Stimulated activated CD8-positive, alpha-beta memory T cell treated with anti-CD3 and anti-CD28 coated beads, Interleukin-15, amount 100 ng/mL, for 1 hour (primary cell): ENCODE measurements at places on chromosomes 1 and 21.

- no peak for DNase-seq
Observed at GRCh38 chr21:14076143-14076806, 134.5 kb downstream of the LIPI start.

- DNase-seq = no peak
Observed at GRCh38 chr1:244339073-244339692, 112.5 kb downstream of the ADSS2 start.

GRCh38 chr21:46480466-46480865 lies 21.8 kb downstream of the DIP2A start:
- DNase-seq = no peak

- DNase-seq = no peak
Observed at GRCh38 chr21:33578959-33579542, 9.4 kb downstream of the DONSON start.

DNA sequence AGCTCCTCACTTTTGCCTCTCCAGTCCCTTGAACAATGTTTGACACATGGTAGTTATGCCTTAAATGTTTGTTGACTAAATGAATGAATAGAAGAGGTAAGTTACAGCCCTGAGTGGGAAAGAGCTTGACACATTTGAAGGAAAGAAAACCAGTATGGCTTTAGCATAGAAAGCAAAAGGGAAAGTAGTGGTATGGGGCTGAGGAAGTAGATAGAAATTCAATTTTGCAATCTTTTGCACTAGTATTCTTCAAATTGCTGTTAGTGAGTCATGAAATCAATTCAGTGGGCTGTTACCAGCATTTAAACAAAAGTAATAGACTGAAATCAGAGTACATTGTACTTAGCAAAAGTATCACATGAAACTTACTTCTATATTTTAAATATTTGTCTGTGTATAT lies 21.1 kb downstream of the PLA2G4A start:
- DNase-seq = no peak

DNA sequence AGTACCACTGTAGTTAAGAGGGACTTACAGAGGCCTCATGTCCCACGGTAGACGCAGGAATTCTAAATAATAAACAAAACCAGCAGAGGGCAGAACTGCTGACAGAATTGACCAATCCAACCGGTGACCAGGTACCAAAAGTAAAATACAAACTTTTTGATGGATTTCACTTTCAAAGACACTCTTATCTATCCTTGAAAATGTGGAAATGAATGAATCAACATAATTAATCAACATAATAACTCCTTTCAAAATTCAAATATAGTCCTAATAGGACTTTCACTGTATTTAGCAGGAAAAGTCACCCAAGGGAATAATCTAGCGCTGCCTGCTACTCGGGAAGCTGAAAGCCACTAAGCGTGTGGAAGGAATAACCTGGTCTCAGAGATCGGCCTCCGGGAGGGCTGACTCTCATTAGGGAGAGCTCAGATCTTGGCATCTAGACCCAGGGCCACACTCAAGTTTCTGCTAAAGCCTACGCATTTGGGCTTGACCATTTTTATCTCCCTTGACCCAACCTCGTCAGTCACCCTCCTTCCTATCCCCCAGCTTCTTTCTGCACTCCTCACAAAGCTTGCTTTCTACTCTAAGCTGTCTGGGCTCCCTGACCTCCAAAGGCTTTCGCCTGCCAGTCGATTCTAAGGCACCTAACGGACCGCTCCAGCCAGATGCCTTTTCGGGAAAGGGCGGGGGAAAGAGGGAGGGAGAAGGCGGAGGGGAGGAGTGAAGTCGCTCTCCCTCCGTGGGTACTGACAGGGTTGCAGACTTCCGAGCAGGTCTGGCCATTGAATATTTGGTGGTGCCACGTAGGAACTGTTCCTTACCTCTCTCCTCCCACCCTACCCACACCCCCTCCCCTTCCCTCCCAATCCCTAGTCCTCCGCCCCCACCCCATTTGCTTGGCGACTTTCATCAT lies 1.6 kb downstream of the COL11A1 start:
- no peak for DNase-seq

GRCh38 chr1:82466416-82466815 lies 665.7 kb downstream of the ADGRL2 start:
- DNase-seq = no peak

GRCh38 chr21:38314558-38314957 lies 57.8 kb downstream of the KCNJ15 start:
- DNase-seq = no peak

- DNase-seq = no peak
Observed at GRCh38 chr1:200228081-200228480, 181.8 kb downstream of the ZNF281 start.

- no peak for DNase-seq
Observed at GRCh38 chr1:21537511-21537931, 28.3 kb downstream of the ALPL start.

- peak; percentile 85 for DNase-seq
Observed at GRCh38 chr1:26853156-26853555, 9.8 kb upstream of the SFN start.

- DNase-seq = no peak
Observed at GRCh38 chr1:197663162-197663953, 111.9 kb downstream of the DENND1B start.

GRCh38 chr1:151158751-151159251 lies 2.4 kb downstream of the TNFAIP8L2 start:
- no peak for DNase-seq

GRCh38 chr1:55259911-55260609 lies 44.9 kb upstream of the USP24 start:
- DNase-seq = no peak

- DNase-seq = no peak
Observed at GRCh38 chr1:239817276-239817675, 274.4 kb upstream of the FMN2 start.

DNA sequence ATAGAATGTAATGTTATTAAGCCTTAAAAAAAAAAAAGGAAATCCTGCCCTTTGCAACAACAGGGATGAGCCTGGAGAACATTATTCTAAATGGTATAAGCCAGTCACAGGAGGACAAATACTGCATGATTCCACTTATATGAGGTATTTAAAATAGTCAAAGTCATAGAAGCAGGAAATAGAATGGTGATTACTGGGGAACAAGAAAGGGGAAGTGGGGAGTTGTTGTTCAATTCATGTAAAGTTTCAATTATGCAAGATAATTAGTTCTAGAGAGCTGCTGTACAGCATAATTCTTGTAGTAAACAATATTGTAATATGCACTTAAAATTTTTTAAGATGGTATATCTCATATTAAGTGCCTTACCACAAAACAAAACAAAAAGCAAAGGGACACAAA lies 13.2 kb downstream of the FCER1A start:
- DNase-seq = no peak

GRCh38 chr1:30683699-30684098 lies 39.7 kb downstream of the MATN1 start:
- no peak for DNase-seq

- DNase-seq = peak; percentile 66
Observed at GRCh38 chr1:12179111-12179519, 12.3 kb downstream of the TNFRSF1B start.

DNA sequence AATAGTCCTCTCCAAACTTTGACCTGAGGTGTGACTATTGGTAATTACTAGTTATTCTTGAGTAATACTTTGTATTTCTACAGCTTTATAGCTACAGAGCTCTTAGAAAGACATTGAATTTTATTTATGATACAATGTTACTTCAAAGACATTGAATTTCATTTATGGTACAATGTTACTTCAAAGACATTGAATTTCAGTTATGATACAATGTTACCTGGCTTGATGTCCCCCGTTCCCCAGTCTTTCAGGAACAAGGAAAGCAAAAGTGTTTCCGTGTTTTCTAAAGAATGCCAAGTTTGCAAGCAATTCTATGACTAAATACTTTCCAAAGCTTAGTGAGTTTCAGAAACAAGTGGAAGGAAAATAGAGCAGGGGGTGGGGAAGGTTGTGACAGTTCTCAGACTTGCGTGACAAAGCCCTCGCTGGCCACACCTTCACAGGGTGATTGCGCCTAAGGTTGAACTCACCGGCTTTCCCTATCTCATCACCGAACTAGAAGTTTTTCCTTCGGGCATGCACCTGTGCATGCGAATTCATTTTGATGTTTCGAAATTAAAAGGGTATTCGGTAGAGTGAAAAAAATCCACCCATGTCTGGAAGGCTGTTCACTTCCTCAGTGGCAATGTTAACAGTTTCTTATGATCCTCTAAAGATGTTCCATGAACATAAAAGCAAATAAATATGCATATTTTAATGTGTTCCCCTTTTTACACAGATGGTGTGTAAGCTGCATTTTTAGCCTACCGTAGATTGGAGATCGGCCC lies 909 bp upstream of the PAXBP1 start:
- no peak for DNase-seq

DNA sequence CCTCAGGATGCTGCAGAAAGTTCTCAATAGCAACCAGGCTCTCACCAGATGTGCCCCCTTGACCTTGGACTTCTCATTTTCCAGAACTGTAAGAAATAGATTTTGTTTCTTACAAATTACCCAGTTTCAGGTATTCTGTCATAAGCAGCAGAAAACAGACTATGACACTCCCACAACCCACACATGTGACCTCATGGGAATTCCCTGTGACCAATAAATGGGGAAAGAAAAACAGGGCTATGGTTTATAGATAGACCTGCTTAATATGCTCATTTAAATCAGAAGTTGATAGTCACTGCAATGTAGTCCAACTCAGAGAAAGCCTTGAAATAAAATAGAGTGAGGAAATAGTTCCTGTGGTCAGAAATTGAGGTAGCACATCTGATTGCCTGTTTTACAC lies 380.9 kb upstream of the PTBP2 start:
- DNase-seq = no peak

DNA sequence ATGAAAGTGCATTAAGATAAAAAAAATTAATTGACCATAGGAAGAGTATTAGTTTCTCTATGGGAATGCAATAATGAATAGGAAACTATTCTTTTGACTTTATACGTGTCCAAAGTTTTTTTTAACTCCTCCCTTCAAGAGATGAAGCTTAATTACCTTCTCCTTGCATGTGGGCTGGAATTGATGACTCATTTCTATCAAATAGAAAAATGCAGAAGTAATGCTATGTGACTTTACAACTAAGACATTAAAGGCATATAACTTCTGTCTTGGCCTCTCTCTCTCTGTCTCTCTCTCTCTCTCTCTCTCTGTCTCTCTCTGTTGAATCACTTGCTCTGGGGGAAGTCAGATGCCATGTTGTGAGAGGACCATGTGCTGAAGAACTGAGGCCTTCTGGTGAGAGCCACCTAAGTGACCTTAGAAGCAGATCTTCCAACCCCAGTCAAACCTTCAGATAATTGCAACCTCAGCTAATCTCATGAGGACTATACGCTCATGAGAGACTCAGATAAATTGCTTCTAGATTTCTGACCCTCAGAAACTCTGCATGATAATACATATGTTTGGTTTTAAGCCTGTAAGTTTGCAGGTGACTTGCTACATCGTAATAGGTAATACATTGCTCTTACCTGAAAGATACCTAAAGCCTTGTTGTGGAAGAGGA lies 414.2 kb downstream of the KCNT2 start:
- no peak for DNase-seq

DNA sequence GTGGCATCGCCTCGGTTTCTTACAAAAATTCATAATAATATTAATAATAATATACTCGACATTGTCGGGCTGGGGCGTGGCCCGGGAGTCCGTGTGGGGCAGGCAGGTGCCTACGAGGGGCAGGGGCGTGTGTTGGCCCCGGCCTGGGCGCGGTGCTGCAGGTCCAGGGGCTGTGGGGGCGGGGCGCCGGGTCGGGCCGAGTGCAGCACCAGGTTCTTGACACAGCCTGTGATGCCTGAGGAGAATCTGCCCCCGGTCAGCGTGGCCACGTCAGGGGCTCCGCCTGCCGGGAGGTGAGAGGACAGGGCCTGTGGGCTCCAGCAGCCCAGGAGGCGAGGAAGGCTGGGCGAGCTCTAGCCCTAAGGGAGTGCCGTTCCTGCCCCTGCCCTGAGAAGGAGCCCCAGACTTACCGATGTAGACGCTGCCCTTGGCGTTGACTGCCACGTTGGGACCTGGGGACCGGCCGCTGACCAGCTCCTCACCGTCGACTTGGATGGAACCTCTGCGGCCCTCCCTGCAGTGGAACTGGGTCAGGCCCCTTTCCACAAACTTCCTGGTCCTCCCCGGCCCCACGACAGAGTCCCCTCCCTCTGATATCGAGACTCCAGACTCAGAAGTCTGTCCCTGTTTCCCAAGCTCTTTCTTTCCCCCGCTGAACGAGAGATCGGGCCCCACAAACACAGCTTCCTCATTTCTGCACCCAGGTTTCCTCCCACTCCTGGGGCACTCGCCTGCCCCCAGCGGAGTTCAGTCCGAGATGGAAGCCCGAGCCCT lies 11.3 kb downstream of the LDLRAD2 start:
- DNase-seq = no peak

DNA sequence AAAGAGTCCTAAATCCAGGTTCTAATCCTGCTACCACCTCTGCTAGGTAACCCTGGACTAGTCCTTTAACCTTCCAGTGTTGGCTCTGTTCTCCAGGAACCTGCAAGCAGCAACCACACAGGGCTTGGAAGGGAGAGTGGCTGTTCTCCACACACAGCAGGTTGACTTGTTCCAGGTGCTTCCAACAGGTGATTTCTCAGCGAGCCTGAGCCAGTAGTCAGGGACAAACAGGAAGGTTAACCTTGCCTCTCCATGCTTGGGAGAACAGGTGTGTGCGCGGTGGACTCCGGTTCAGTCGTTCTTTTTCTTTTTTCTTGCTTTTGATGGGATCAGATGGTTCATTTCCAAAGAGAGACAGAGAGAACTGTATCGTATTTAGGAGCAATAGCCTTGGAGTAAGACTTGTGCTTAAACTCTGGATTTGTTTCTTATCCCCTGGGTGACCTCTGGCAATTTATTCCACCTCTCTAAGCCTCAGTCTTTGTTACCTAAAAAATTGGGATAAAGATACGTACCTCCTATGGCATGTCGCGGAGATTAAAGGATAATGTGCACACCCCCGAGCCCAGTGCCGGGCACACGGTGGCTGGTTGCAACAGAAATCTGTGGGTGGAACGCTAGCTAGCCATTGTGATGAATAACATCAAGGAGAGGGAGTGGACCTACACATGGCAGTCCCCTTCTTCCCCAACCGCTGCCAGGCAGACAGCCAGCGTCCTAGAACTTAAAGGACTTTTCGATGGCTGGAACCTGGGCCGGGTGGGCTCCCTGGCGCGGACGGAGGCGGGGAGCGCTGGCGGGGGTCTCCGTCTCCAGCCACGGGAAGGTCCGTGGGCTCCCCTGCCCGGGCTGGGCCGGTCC lies 583 bp upstream of the CACHD1 start:
- DNase-seq = no peak

DNA sequence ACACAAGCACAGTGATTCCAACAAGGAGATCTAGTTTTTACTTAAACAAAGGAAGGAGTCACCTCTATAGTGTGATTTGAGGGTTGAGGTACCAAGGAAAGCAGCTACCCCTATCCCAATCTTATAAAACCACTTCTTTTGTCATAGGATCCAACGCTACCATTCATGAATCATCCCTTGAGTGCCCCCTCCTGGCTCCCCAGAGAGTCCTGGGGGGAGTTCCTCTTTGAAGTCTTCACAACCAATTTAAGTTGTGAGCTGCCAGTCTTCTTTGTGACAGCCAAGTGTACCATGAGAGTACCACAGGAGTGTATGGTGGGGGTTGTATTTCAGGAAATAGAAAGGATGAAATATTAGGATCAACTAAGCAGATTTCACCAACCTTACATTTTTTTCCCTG lies 39.1 kb upstream of the NHLH2 start:
- no peak for DNase-seq
